NCI-H2081 treated with DMSO at 0.1 percent for 48 hours (cell line): ENCODE measurements at places on chromosomes 12 and 14.

DNA sequence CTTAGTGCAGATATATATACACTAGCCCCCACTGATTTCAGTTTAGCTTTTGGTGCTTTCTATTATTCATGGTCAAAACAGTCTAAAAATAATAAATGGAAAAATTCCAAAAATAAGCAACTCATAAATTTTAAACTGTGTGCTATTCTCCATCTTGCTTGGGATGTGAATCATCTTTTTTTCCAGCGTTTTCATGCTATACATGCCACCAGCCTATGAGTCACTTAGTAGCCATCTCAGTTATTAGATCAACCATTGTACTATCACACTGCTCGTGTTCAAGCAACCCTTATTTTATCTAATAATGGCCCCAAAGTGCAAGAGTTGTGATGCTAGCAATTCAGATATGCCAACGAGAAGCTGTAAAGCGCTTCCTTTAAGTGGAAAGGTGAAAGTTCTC lies 73.9 kb upstream of the KRR1 start:
- no peak for DNase-seq

GRCh38 chr12:93918900-93919299 lies 229.5 kb upstream of the PLXNC1 start:
- DNase-seq, result no peak

- no peak for DNase-seq
Measured at GRCh38 chr12:11768233-11768965, 118.9 kb downstream of the ETV6 start.

- no peak for DNase-seq
Measured at GRCh38 chr12:981176-981828, 9.7 kb upstream of the ERC1 start.

GRCh38 chr12:31752450-31752849 lies 23.6 kb upstream of the AMN1 start:
- DNase-seq, result no peak

DNA sequence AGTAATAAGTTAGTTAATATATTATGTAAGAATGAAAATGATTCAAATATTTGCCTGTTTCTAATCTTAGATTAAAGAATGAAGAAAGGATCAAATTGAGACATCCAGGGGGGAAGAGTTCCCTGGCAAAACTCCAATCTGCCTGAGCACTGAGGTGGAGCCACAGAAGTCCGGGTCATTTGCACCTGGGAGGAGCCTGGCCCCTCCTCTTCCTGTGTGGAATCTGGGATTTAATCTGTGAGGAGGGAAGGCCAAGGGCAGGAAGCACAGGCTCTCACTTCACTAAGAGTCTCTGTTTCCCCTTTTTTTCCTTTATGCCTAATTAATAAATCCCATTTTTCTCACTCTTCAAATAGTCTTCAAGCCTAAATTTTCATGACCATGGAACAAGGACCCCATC lies 599.5 kb downstream of the FLRT2 start:
- DNase-seq, result no peak
